Stomach (tissue), 19 donors: ENCODE measurements at places on chromosomes 7 and 10. TPM values are rescaled to one million over a fixed set of nuclear protein-coding genes. Genes with fewer than 3 reads are reported as not detected.
A peak's percentile ranks its signal among the peaks of the same experiment; 100 is the strongest.

NEUROD6 gene
- not detected for total RNA-seq

- no peak for DNase-seq
Observed at GRCh38 chr7:82599895-82600294, 156.3 kb upstream of the CACNA2D1 start.

GRCh38 chr10:126315494-126316177 lies 72.6 kb downstream of the ADAM12 start:
- no peak for DNase-seq

- DNase-seq: no peak
Observed at GRCh38 chr7:150924369-150924781, 53.7 kb downstream of the KCNH2 start.

DNA sequence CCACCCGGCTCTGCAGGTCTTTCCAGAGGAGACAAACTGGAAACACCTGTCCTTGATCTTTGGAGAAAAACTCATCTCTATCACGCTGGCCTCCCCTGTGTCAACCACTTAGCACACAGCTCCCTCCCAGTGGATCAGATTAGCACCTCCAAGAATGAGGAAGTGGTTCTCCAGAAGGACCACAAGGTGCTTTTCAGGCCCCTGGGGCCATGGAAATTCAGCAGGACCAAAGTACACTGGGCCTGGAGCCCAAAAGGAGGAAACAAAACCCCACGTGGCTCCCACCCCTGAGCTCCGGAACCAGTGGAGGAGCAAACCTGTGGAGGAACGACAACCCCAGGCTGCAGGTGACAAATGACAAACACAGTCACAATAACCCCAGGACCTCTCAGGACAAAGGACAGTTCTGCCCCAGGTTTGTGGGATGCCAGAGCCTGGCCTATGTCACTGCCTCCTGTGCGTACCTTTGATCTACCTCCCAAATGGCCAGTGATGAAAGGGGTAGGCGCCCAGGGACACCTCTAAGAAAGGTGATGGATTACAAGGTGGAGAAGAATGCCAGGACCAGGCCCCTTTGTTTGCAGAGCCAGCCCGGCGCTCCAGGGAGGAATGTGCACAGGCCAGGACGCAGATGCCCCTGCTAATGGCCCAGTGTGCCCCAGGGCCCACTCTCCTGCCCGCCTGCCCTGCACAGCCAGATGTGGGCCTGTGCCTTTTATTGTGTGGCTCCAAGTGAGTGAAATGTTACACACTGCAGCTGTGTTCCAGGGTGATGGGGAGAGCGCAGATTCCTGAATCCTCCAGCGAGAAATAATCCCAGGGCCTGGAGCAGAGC lies 5.7 kb downstream of the TNS3 start:
- DNase-seq: peak; percentile 87

GRCh38 chr10:117454502-117454901 lies 79.3 kb upstream of the PDZD8 start:
- DNase-seq: no peak

GRCh38 chr10:91653219-91653870 lies 20.5 kb upstream of the PPP1R3C start:
- DNase-seq: no peak

DNA sequence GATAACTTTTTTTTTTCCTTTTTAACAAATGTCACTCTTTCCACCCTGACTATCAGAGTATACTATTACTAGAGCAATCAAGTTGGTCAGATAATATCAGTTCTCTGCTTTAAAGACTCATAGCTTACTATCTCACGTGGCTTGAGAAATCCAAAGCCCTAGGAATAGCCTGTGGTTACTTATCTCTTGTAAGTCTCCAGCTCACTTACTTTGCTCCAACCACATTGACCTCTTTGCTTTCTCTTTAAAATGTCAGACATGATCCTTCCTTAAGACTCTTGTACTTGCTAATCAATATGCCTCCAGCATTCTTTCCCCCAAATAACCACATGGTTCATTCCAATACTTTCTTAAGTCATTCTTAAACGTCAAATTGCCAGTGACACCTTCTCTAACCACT lies 1292.2 kb downstream of the REEP3 start:
- no peak for DNase-seq
